ENCODE measurements at places on chromosomes 7 and 10.

DNA sequence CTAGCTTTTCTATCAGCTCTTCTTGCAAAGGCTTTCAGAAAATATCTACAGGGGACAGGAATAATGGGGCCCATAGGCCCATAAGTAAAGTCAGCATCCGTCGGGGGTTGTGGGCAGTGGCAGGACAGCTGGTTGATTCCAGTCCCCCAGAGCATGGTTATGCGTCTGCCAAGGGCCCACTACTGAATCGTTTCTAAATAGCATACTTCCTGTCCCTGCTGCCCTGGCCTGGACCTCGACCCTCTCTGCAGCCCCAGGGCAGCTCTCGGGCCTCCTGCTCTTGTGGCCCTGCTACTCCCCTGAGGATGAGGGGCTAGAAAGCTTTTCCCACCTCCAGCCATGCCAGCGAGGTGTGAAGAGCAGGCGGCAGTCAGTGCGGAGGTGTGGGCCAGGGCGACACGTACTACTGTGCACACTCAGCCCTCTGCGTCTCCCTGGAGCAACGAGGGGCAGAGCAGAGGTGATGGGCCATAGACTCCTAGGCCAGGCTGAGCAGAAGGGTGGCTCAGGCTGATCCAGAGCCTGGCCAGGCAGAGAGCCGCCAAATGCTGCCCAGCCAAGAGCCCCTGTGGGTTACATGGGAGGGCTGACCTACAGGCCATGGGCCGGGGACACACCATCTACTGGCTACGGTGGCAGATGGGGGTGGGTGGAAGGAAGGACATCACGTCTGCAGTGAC lies 4.7 kb upstream of the OPN4 start:
- no peaks in the 10 kb centered on the region for H3K27me3 ChIP-seq
- peak overlapping the region; percentile 62 for H3K27ac ChIP-seq
- DNase-seq = no peak
- H3K4me3 ChIP-seq = no peak overlapping the region
- no peaks in the 10 kb centered on the region for H3K36me3 ChIP-seq

GRCh38 chr7:64046041-64046389 lies 781 bp downstream of the ZNF727 start:
- no peaks in the 10 kb centered on the region for H3K27me3 ChIP-seq
- DNase-seq = no peak
- H3K4me3 ChIP-seq = no peak overlapping the region
- no peaks in the 10 kb centered on the region for H3K36me3 ChIP-seq

DNA sequence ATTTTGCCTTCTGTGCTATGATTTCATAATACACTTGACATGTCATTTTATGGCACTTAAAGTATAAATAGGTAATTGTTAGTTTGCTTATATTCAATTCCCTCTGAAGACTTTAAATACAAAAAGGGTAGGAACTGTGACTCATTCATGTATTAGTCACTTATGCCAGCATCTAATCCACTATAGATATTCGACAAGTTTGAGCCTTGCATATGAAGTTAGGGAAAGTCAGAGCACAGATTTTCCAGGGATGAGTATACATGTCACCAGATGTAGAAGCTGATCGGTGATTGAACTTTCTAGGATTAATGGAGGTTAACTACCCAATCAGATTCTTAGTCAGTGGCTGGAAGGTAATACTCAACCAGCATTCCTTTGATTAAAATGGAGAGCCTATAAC lies 1321.5 kb downstream of the XPNPEP1 start:
- no peak overlapping the region for H3K4me3 ChIP-seq
- no peaks in the 10 kb centered on the region for H3K36me3 ChIP-seq
- H3K27ac ChIP-seq = no peak overlapping the region
- no peaks in the 10 kb centered on the region for H3K27me3 ChIP-seq

DNA sequence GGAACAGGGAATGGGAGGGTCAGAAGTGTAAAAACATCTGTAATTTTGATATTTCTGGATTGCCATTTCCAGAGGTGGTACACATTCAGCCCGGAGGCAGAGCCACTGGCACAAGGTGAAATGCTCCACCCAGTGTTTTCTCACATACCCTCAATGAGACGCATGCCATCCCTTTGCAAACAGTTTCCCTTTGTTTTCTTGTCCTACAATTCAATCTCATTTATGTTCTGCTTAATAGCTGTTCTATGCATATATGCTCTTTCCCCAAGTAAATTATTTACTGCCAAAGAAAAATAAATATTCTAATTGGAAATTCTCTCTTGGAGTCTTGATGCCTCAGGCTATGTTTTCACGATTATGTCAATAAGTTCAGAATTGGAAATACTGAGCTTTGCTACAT lies 369.7 kb upstream of the AKR1E2 start:
- no peak overlapping the region for H3K4me3 ChIP-seq
- no peak overlapping the region for H3K27ac ChIP-seq
- peaks cover 6% of the 10 kb centered on the region for H3K4me1 ChIP-seq
- no peak for DNase-seq
- H3K36me3 ChIP-seq = no peaks in the 10 kb centered on the region
- no peaks in the 10 kb centered on the region for H3K27me3 ChIP-seq

DNA sequence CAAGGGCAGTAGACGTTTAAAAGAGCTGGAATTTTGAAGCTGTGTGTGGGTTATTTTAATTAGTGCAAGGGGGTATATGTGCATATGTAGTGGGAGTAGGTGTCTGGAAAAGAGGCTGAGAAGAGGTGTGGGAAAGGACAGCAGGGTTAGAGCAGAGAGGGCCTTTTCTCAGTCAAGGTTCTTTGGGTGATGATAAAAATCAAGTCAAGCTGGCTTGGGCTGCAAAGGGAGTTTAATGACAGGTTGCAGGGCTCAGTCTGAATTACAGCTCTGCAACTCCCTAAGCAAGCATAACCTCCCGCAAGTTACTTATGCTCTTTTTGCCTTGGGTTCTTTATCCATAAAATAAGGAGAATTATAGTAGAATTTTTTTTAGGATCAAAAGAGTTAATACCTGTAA lies 83.5 kb downstream of the RELN start:
- no peak for DNase-seq
- no peak overlapping the region for H3K4me3 ChIP-seq
- H3K4me1 ChIP-seq = peaks cover 4% of the 10 kb centered on the region
- no peaks in the 10 kb centered on the region for H3K36me3 ChIP-seq
- H3K27me3 ChIP-seq = peaks cover 5% of the 10 kb centered on the region
- no peak overlapping the region for H3K27ac ChIP-seq

GRCh38 chr7:54426406-54426805 lies 115.8 kb upstream of the VSTM2A start:
- DNase-seq = no peak
- no peaks in the 10 kb centered on the region for H3K36me3 ChIP-seq
- H3K4me1 ChIP-seq = no peaks in the 10 kb centered on the region
- no peak overlapping the region for H3K4me3 ChIP-seq
- H3K27ac ChIP-seq = no peak overlapping the region
- H3K27me3 ChIP-seq = no peaks in the 10 kb centered on the region

DNA sequence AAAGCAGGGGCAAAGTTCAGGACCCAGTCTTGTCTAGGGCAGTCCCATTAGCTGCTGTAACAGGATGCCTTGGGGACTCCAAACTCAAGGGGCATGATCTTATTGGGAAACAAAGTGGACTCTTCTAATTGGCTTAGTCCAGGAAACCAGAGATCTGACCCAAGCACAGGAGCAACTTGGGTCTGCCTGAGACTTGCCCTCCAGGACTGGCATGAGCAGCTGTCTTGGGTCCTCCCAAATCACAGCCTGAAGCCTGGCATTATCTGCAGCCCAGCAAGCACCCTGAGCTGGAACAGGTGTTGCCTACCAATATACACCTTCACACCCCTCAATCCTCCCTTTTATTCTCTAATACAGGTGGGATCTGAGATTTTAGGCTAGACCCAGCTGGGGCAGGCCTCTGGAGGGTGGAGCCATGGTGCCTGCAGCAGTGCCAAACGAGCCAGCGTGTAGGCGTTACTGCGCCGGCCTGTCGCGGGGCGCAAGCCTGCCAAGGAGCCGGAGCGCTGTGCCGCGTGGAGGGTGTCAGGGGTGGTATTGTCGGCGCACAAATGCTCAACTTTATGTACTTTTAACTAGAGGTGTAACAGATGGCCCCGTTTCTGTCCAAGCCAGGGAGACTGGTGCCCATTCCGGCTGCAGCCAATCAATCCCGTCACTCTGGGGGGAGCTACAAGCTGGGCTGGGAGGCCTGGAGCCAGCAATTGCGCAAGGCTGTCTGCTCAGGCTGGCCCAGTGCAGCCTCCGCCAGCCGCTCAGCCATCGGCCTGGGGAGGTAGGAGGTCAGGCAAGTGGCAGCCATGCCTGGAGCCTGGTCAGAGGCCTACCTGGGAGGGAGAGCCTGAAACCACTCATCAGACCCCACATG lies 12.8 kb upstream of the LBX1 start:
- peaks cover 72% of the 10 kb centered on the region for H3K27me3 ChIP-seq
- no peak for DNase-seq
- no peak overlapping the region for H3K27ac ChIP-seq
- peaks cover under 1% of the 10 kb centered on the region for H3K4me1 ChIP-seq
- H3K36me3 ChIP-seq = peaks cover 4% of the 10 kb centered on the region
- no peak overlapping the region for H3K4me3 ChIP-seq

GRCh38 chr10:101708073-101708472 lies 13.1 kb upstream of the FBXW4 start:
- H3K4me3 ChIP-seq = no peak overlapping the region
- H3K36me3 ChIP-seq = no peaks in the 10 kb centered on the region
- H3K4me1 ChIP-seq = peaks cover 5% of the 10 kb centered on the region

DNA sequence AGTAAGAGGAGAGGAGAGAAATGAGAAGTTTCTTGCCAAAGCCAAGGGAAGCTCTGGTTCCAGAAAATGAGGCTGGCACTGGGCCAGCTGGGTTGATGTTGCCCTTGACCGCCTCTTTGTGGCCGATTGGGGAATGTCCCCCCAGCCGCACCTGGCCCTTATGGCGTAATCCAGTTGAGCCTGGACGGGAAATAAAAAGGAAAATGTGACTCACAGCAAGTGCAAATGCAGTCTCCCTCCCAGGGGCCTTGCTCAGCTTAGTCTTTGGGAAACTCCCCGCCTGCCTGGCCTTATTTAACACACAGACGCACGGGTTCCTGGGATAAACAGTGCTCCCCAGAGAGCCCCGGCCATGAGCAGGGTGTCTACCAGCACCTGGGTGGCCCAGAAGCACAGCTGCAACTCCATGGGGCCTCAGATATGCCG lies 174.8 kb downstream of the KIAA1217 start:
- H3K36me3 ChIP-seq = no peaks in the 10 kb centered on the region
- peak; percentile 89 for DNase-seq

DNA sequence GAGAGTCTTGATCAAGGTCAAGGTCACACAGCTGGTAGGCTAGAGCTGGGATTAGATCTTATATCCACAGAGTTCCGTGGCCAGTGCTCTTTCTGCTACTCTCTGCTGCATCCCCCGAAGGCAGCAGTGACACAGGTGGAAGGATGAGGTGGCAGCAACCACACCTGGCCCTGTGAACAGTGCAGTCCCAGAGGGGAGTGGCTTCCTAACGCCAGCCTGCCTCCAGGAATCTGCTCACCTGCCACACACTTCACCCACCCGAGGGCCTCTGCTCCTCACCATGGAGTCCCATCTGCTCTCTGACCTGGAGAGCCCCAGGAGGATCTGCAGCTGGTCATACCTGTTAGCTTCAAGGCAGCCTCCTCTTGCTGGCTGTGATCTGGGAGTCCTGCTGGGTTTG lies 484.2 kb downstream of the PLXNA4 start:
- H3K4me1 ChIP-seq = no peaks in the 10 kb centered on the region
- H3K27me3 ChIP-seq = peaks cover 45% of the 10 kb centered on the region
- DNase-seq = no peak
- H3K36me3 ChIP-seq = no peaks in the 10 kb centered on the region

DNA sequence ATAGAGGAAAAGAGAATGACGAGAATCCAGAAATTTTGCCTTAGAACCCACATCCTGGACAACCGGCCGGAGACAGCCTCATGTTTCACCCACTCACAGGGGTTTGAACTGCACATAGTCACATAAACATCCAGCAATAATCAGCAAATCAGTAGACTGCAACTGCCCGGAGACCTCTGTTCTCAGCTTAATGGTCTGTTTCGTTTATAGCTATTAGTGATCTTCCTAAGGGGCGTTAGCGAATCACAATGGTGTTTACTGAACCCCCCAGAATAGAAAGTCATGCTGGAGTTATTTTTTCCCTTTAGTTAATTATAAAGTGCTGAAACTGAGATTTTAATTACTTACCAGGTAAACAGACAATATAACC lies 98.4 kb downstream of the SFMBT2 start:
- H3K27me3 ChIP-seq = no peaks in the 10 kb centered on the region
- no peaks in the 10 kb centered on the region for H3K4me1 ChIP-seq
- H3K4me3 ChIP-seq = no peak overlapping the region
- H3K36me3 ChIP-seq = no peaks in the 10 kb centered on the region

DNA sequence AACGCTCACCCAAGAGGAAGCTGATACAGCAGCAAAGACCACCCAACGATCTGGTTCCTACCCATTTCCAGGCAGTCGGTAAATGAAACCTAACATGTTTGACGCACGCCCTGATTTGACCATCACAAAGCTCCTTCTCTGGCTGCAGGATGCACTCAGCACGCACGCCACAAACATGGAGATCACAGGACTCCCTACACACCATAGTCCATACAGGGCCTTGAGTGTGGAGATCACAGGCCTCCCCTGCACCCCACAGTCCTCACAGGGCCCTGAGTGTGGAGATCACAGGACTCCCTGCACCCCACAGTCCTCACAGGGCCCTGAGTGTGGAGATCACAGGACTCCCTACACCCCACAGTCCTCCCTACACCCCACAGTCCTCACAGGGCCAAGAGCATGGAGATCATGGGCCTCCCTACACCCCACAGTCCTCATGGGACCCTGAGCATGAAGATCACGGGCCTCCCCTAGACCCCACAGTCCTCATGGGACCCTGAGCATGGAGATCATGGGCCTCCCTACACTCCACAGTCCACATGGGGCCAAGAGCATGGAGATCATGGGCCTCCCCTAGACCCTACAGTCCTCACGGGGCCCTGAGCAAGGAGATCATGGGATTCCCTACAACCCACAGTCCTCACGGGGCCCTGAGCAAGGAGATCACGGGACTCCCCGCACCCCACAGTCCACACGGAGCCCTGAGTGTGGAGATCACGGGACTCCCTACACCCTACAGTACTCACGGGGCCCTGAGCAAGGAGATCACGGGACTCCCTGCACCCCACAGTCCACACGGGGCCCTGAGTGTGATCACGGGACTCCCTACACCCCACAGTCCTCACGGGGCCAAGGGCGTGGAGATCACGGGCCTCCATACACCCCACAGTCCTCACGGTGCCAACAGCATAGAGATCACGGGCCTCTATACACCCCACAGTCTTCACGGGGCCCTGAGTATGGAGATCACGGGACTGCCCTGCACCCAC lies 409.2 kb downstream of the DNAJB6 start:
- H3K4me3 ChIP-seq = no peak overlapping the region
- DNase-seq = no peak

Measured in osteocyte (in vitro differentiated cells).